Stimulated activated CD4-positive, alpha-beta T cell treated with anti-CD3 and anti-CD28 coated beads, Interleukin-12 subunit alpha, Interleukin-12 subunit beta, amount 100 ng/mL, for 4 hours (primary cell): ENCODE measurements at places on chromosomes 16 and 17.

DNA sequence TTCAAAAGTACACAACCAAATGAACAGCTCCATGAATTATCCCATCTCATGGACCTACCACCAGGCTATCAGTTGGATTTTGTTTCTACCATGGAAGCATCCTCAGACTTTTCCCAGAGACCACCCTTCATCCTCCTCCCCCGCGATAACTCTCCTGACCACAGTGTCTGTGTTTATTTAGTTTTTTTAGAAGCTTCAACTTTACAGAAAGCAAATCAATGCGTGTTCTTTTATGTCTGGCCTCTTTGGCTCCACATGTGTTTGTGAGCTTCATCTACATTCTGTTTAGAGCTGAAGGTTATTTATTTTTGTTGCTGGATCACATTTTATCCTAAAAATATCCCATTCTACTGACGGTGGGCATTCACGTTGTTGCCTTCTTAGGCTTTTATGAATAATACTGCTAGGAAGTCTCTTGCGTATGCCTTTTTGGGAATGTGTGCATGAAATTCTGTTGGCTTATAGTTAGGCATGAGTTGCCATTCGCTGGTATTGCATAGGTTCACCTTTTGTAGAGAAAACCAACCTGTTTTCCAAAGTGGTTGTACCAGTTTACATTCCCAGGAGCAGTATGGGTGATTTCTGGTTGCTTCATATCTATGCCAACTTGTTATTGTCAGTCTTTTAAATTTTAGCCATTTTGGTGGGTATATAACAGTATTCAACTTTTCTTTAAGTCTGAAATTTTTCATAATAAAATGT is 83.0 kb downstream of the CMIP start:
- no peak for DNase-seq

DNA sequence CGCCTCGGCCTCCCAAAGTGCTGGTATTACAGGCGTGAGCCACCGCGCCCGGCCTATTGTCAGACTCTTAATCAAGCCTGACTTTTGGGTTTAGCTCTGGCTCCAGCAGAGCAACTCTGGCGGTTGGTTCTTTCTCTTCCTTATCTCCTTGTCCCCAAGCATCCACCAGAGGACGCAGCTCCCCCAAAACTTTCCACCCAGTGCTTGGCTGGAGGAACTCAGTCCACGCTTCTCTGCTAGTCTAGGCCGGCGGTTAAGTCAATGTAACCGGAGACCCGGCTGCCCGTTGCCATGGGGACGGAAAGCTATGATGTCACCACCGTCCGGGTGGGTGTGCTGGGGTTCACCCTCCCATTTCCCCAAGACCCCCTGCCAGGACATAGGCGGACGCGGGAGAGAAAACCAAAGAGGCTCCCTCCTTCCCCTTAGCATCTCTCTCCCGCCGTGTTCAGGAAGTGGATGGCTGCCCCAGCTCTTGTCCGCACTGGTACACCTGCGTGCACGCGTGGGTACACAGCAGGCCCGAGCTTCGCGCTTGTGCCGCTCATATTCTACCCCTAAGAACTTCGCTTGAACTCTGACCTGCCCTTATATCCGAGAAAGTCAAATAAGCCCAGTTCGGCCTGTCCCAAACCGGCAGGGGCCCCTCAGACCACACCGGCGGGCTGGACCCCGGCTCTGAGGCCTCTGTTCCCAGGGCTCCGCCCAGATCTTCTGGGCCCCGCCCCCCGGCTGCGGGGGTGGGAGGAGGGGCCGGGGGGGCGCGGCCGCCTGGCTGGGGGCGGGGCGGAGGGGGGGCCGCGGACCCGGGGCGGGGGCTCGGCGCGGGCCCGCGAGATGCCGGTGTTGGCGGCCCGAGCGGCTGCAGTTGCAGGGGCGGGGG is at the start of gene RND2:
Gene RND2, plus strand, starts transcription at position 825 of the 883 bp plus-strand sequence. CDS start 117 bp downstream, outside the sequence.
- DNase-seq, result peak; percentile 67

DNA sequence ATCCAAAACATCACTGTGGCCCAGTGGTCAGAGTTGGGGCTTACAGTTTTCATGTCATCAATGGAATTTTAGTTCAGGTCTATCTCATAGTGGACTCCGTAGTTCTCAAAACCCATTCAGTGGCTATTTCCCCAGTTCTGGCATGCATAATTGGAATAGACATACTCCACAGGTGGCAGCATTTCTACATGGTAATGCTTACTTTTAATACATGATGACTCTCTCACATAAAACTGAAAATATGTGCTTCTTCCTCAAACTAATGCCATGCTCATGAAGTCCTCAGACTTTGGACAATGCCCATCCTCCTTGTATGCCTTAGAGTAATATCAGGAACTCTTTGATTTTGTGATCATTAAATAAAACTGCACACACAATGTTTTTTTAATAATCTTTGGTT is 857.4 kb upstream of the GOT2 start:
- no peak for DNase-seq

DNA sequence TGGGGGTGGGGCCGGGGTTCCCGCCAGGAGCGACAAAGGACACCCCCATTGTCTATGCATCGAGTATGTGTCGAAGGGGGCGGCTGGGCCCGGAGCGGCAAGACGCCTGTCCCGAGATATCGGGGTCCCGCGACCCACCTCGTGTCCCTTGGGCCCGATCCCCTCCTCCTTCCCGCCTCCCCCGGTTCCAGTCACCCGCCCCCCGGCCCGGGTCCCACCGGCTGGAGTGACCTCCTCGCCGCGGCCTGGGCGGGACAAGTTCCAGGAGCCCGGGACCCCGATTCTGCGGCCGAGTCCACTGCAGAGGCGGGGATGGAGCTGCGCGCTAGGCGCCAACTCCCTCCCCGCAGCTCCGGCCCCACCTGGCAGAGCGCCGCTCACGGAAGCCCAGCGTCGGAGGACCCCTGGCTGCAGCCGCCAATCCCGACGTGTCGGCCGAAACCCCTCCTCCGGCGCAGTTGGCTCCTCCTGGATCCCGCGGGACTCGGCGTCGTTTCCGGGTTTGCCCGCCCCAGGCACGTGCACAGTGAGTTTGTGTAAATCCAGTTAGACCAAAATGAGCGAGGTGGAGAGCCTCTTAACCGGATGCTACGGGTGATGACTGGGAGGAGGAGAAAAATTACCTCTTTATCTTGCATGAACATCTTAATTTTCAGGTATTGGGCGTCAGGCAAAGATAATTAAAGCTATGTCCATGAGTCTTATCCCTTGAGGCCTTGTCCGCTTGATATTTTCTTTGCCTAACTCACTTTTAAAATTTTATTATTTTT is at the start of gene NMRAL1:
Gene NMRAL1, minus strand, starts transcription at position 434 of the 770 bp plus-strand sequence. CDS start 493 bp downstream, outside the sequence.
- DNase-seq, result peak; percentile 78

GRCh38 chr17:40615068-40615840 is 32.4 kb downstream of the SMARCE1 start:
- no peak for DNase-seq
